Placental pericyte (primary cell): ENCODE measurements at places on chromosomes 5 and 9. TPM values are rescaled to one million over a fixed set of nuclear protein-coding genes. Genes with fewer than 3 reads are reported as not detected.

Gene REEP2
- total RNA-seq, result 5.9 TPM in 2 replicates

Gene NRARP
- 0.43 TPM in 1 of 2 replicates, not detected in the other for total RNA-seq

Gene NCS1
- total RNA-seq, result 26.5 and 68.0 TPM in 2 replicates

Gene AFF4
- 67.4 and 101 TPM in 2 replicates for total RNA-seq

Gene HAVCR1
- total RNA-seq, result 0.88 TPM in 1 of 2 replicates, not detected in the other

Gene RNF183
- total RNA-seq, result not detected in 2 replicates

Gene SPINK13
- not detected in 2 replicates for total RNA-seq

Gene ROPN1L
- total RNA-seq, result 0.29 and 0.44 TPM in 2 replicates

Gene CSF2
- 0.66 and 5.3 TPM in 2 replicates for total RNA-seq
